AG09309 (cell line): ENCODE measurements at places on chromosomes 1 and 21.
A peak's percentile ranks its signal among the peaks of the same experiment; 100 is the strongest.

DNA sequence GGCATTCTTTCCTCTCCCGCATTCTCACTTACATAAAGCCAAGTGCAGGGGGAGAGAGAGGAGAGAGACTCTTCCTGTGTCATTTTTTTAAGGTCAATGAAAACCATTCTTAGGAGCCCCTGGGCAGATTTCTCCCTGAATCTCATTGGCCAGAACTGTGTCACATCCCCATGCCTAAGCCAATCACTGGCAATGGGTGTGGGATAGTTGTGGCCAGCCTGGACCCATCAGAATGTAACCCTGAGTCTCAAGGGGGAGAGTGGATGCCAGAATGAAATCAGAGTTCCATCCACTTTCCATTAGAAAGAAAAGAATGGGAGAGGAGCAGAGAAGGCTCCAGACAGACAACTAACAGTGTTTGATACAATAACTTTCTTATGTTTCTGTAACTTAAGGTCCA lies 31.2 kb upstream of the COQ8A start:
- DNase-seq, result no peak

- no peak for DNase-seq
Measured at GRCh38 chr1:112807117-112807516, 92.0 kb upstream of the PPM1J start.

GRCh38 chr1:26161415-26162219 lies 2.7 kb downstream of the FAM110D start:
- DNase-seq, result no peak

DNA sequence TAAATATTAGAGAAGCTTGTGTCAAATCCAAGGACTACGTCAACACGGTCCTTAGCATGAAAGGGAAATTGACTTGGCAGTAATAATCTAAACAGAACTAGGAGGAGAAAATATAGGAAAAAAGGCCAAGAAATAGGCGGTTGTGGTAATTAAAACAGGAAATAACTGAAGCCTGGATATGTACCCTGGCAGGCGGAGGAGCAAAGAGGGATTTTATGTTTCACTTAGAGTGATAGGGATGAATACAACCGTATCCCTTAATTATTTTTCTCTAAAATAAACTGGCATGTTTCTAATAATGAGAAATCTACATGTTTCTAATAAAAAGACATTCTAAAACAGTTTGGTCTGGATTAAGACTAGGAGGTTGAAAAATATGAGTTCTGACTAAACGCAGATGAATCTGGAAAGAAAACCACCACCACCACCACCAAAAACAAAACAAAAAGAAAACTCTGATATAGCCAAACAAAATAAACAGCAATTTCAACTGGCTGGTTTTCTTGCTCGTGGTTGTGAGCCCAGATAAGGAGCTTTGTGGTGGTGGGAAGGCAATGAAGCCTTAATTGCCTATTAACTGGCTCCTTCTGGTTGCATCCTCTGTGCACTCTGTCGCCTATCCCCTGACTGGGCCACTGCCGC lies 334.2 kb upstream of the SNX7 start:
- peak; percentile 61 for DNase-seq

DNA sequence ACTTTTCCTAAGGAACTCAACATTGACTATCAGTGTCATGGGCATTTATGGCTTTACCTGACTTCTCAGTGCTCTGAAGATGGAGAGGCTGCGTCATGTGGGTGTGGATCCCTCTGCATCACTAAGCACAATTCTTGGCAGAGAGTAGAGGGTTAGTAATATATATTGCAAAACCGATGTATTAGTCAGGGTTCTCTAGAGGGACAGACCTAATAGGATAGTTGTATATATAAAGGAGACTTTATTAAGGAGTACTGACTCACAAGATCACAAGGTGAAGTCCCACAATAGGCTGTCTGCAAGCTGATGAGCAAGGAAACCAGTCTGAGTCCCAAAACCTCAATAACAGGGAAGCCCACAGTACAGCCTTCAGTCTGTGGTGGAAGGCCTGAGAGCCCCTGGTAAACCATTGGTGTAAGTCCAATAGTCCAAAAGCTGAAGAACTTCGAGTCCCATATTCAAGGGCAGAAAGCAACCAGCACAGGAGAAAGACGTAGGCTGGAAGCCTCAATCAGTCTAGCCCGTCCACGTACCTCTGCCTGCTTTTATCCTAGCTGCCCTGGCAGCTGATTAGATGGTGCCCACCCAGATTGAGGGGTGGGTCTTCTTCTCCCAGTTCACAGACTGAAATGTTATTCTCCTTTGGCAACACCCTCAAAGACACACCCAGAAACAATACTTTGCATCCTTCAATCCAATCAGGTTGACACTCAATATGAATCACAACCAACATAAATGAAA lies 159.7 kb upstream of the NRIP1 start:
- peak; percentile 3 for DNase-seq

GRCh38 chr1:41927118-41927517 lies 8.4 kb upstream of the HIVEP3 start:
- DNase-seq, result no peak

- DNase-seq, result peak; percentile 27
Measured at GRCh38 chr1:15027515-15027986, 126.0 kb upstream of the TMEM51 start.

DNA sequence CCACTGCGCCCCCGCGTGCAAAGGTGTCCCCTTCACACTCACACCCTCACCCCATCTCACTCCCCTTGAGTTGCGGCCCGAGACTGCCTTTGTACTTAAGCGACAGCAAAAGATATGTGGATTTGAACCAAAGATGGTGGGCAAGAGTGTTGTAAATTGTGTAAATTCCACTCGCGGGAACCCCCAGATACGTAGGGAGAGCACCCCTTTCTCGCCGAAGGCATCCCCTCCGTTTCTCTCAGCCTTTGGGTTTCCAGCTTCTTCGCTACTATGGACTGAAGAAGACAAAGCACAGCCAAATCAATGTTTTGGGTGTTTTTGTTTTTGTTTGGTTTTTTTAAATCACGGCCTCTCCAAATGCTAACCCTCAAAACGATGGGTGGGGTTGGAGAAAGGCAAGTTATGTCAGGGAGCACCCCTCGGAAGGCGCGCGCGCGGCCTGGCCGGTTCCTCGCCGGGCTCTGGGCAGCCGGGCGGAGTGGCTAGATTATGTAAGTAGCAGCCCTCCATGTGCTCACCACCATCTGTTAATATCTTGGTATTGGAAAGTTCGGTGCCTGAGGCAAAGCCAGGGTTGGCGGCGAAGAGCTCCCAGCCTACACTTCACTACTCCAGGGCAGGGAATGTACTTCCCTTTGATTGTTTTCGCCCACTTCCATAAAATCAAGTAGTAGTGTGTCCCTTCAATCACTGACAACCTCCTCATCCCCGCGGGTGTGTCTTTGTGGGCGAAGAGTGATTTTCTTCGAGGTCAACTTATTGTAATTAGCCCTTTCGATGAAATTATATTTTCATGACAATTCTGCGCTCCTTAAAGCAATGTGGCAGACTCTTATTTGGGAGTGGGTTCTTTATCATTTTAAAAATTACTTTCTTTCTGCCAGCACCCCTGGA lies 4.0 kb upstream of the PROX1 start:
- DNase-seq, result no peak

GRCh38 chr1:156128654-156129597 lies 14.4 kb downstream of the LMNA start:
- peak; percentile 74 for DNase-seq

DNA sequence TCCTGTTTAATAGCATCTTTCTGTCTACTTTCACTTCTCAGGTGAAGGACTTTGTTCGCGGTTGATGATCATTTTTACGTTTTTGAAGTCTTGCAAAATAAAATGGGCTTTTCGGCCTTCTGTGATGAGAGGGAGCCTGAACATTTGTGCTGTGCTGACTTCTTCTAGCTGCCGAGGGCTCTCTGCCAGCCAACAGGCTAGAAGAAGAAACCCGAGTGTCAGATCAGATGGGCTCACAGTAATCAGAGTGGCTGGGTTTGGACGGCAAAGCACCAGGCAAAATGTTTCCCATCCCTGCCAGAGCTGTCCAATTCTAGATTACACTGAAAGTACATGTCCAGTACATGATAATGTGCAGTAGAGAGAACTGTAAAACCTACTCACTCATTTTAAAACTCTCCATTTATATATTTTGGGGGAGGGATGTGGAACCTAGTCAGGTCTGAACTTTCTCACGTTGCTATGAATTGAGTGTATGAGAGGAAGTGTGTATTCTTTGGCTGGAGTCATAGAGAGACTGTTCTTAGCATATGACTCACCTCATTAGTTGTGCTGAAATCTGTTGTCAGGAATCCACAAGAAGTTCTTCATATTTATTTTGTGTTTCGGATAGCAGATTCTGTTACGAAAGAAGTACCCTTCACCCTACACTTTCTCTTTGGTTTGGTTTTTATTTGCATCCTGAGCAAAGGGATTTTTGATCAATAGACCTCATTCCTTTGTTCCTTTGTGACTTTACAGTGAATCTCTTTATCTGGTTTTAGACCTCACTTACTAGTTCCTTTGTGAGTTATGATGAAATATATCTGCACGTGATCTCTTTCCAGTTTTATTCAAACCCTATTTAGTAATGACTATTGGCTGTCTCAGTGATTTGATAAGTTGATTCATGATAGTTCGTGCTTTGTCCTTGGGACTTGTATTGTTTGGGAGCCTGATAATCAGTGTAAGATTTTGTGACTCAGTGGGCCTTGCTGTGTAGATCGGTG lies 4.8 kb downstream of the ATP1A1 start:
- peak; percentile 85 for DNase-seq

DNA sequence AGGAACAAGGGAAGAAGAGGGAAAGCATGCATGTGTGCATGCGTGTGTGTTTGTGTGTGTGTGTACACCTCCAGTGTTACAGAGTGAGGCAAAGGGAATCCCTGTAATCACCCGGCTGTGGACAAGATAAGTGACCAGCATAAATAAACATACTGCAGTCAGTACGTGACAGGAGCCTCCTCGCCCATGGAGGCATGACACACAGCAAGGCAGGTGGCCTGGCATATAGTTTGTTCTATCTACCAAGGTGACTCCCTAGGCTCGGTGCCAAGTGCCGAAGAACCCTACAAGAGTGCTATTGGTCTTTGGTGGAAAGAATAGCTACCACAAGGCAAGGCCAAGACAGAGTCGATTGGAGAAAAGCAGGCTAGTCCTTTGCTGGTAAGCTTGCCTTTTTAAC lies 31.7 kb upstream of the HEATR1 start:
- DNase-seq, result no peak

DNA sequence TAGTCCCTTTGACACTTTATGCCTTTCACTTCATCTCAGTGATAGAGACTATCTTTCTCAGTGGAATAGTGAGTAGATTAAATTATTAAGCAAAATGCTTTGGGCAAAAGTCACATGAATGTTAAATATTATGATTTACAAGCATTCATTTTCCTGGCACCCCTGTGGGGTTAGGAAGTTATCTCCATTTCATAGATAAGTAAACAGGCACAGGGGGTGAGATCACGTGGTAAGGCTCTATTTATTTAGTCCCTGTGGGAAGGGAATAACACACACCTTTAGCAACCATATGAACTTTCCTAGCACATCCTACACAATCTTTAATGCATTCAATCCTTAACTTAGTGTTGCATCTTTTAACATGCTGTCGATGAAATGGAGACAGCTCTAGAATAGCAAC lies 12.3 kb downstream of the PSMB2 start:
- DNase-seq, result no peak

- DNase-seq, result peak; percentile 55
Measured at GRCh38 chr1:65514041-65514440, 93.6 kb downstream of the LEPR start.
